ENCODE measurements at places on chromosomes 6 and 20.

- DNase-seq, result no peak
Measured at GRCh38 chr20:58880994-58881752, 28.7 kb downstream of the GNAS start.

GRCh38 chr6:55069132-55069781 lies 105.1 kb upstream of the HCRTR2 start:
- no peak for DNase-seq

DNA sequence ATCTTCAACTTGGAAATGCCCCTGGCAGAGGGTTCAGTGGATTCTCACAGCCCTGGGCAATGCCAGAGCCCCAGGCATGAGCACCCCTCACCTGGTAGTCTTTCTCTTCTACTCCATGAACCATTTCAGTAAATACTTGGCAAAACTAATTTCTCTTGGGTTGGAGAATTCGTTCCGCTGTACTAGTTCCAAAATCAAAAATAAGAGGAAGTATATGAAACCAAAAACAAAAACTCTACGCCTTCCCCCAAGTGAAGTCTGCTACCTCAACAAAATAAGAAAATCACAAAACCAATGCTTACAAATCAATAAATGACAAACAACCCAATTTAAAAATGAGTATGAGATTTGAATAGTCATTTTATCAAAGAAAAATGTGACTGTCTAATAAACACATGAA lies 12.6 kb downstream of the GFOD1 start:
- DNase-seq, result no peak

GRCh38 chr6:81326881-81327561 lies 425.5 kb downstream of the TENT5A start:
- DNase-seq, result no peak

GRCh38 chr6:146944077-146944476 lies 260.1 kb upstream of the STXBP5 start:
- DNase-seq, result no peak

- DNase-seq, result no peak
Measured at GRCh38 chr6:163405412-163406309, 8.9 kb upstream of the QKI start.

- no peak for DNase-seq
Measured at GRCh38 chr6:108323710-108324466, 29.0 kb downstream of the AFG1L start.

DNA sequence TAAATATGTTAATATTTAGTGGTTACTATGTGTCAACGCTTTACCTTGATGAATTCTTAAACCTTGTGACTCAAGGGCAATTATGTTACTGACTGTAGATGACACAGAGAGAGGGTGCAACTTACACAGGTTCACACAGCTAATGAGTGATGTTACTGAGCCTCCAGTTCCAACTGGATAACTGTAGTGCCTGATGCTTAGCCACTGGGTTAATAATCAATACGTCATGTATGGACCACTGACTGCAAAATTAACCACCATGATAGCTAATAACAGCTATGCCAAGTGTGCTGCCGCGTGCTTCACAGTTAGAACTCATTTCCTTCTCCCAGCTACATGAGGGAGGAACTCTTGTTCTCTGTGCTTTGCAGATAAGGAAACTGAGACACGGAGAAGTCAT lies 45.4 kb downstream of the SIRPA start:
- DNase-seq, result no peak

GRCh38 chr20:58497076-58497641 lies 18.0 kb downstream of the APCDD1L start:
- no peak for DNase-seq

DNA sequence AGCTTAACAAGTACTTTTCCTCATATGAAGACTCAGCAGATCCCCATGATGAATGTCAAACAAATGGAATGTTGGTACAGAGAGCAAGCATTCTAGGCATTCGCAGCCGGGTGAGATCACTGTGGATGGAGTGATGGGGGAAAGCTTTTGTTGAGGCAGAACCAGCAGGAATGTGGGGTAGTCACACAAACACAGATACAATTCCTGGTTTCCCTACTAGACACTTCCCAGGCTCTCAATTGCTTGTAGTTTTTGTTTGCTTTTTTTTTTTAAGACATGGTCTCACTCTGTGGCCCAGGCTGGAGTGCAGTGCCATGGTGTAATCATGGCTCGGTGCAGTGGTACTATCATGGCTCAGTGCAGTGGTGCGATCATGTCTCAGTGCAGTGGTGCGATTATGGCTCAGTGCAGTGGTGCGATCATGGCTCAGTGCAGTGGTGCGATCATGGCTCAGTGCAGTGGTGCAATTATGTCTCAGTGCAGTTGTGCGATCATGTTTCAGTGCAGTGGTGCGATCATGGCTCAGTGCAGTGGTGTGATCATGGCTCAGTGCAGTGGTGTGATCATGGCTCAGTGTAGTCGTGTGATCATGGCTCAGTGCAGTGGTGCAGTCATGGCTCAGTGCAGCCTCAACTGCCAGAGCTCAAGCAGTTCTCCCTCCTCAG lies 15.4 kb upstream of the IER3 start:
- no peak for DNase-seq
